ENCODE measurements at places on chromosomes 4 and X. TPM values are rescaled to one million over a fixed set of nuclear protein-coding genes. Genes with fewer than 3 reads are reported as not detected.

GRCh38 chr4:4991541-4992099, 27.6 kb downstream of the CYTL1 start:
- no peak for DNase-seq

The CT45A3 gene
- not detected for total RNA-seq

DNA sequence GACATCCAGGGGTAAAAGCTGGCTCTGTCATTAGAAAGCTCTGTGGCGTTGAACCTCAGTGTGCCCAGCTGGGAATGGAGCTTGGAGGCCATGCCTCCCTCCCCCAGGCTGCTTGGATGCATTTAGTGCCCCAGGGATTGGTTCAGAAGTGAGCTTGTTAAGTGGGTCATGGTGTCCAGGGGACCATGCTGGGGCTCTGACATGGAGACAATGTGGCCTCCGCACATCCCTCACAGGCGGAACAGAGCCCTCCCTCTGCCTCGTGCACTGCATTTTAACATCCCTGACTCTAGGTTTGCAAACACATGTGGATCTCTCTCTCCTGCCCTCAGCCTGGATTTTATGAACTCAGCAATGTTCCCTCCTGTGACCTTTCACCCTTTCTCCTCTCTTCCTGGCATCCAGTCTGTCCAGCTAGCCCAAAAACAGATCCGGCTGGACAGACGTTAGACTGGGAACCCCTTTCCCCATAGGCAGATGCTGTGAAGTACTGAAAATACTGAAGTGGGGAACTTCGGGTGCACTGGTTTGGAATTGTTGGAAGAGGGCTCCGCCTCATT, 81.5 kb downstream of the SORCS2 start:
- DNase-seq, result no peak

The CT83 gene
- total RNA-seq, result not detected

The C4orf50 gene
- not detected for total RNA-seq

- DNase-seq, result no peak
Observed at GRCh38 chr4:141389649-141390048, 169.0 kb downstream of the ZNF330 start.

GRCh38 chr4:1830642-1831228, 25.2 kb downstream of the LETM1 start:
- no peak for DNase-seq

GRCh38 chrX:105658136-105658535, 164.2 kb upstream of the NRK start:
- no peak for DNase-seq

The SEC24D gene
- 41.0 TPM for total RNA-seq

DNA sequence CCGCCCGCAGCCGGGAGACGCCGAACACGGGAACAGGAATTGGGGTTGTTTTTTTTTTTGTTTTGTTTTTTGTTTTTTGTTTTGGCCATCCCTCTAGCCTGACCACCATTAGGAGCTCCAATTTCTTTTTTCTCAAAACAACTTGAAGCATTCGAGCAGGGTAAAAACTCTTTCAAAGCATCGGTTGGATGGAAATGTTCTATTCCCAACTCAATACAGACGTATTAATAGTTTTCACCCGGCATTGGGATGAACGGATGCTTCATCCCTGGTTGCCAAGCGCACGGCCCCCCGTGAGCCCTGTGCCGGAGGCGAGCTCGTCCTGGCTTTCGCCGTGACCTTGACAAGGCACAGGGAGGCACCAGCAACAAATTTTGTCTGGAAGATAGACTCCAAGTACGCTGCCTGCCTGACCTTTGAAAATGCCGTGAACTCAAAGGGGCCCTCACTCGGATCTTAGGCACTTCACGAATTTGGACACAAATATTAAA, 352 bp upstream of the MAP3K15 start:
- DNase-seq, result no peak
